ENCODE measurements at places on chromosomes 2 and 18.
A peak's percentile ranks its signal among the peaks of the same experiment; 100 is the strongest.

GRCh38 chr2:96870626-96871255 is 861 bp upstream of the SEMA4C start:
- DNase-seq, result no peak

DNA sequence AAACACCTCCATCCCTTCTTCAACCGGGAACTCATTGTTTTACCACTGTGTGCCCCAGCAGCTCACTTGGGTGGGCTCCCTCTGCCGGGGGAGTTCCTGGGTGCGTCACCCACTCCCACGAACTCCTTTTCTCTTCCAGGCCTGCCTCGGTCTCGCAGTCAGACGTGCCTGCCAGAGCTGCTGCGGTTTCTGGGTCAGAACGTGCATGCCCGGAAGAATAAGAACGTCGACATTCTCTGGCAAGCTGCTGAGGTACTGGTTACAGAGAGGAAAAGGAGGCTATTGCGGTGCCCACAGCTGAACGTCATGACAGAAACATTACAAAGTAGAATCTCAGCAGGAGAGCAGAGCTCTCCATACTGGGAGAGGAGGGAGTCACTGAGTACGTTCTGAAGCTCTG is 35.6 kb downstream of the COA5 start:
- no peak for DNase-seq

DNA sequence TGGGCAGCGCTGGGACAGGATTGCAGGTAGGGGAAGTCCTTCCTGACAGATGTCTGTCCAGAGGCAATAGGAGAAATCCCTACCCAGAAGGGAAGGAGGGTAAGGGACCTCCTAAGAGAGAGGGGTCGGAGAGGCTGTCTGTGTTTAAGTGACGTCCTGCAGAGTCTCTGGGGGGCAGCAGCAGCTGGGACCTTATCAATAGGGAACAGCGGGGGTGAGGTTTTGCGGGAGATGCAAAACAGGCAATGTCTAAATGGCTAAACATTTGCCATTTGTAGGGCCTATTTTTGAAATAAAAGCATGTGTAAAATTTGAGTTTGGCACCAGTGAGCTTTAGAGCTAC is 108.7 kb upstream of the HS6ST1 start:
- no peak for DNase-seq

DNA sequence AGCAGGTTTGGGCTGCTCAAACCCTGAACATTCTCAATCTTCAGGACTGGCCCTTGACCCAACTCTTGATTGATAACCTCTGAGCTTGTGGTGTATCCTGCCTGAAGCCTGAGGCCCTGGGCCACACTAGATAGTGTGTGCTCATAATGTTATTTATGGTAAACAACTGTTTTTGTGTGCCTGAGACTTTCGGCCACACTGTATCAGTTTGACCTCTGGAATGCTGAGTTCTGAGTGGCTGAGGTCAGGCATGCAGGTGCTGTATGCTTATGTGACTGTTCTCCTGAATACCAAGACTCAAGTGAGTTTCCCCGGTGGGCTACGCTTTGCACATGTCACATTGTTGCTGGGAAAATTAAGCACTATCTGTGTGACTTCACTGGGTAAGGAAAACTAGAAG is 82.2 kb upstream of the RMP24 start:
- DNase-seq, result no peak

GRCh38 chr2:176002688-176003210 is 682 bp upstream of the LNPK start:
- no peak for DNase-seq

- no peak for DNase-seq
Observed at GRCh38 chr18:77530732-77531131, 281.1 kb downstream of the GALR1 start.

DNA sequence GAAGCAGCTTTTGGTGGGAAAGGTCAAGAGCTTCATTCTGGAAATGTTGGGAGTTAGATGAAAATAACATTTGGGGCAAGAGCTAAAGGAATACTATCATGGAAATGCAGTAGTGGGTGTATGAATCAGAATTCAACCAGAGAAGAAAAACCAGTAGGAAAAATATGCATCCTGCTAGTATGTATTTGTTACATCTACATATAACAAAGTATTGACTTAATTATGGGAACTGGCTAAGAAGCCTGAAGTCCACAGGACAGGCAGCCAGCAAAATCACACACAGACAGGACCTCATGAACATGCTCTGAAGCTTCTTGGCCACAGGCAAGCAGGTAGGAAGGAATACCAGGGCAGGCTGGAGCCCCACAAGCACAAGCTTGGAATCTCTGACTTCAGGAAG is 185.8 kb downstream of the FBXO15 start:
- DNase-seq, result no peak

- DNase-seq, result no peak
Observed at GRCh38 chr18:48162956-48163737, 232.7 kb upstream of the SMAD2 start.

GRCh38 chr2:122960759-122961641 is 1064.1 kb upstream of the CNTNAP5 start:
- DNase-seq, result no peak

DNA sequence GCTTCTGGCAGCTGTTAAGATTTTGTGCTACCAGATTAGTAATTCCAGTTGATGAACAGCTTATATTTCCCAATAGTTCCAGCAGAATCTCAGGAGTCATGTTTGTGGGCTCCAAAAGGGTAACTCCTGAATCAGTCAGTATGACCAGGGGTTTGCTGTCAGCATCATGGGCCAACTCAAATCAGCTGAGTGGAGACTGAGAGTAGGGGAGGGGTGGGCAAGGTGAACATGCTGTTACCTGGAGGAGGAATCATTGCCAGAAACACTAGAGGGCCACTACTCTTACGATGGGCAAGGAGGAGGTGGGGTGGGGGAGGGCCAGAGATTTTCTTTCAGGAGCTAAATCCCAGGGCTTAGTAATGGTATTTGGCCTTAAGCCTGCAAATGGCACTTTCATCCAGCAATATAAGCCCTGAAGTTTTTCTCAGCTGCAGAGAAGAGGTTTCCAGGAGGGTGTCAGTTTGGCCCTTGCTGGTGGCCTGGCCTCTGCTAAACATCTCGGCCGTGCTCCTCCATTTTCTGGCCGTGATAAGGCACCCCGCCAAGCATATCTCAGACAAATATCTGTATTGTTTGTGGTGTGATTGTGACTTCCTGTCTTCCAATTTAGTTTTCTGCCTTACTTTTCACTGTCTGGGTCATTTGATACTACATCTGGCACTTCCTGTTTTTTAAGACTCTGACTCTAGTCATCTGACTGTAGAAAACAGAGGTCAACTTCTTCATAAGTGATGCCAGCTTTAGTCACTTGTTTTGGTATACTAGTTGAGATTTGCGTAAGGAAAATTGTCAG is 120.5 kb upstream of the CXCR4 start:
- DNase-seq, result no peak

GRCh38 chr18:72866901-72867745 is 664 bp downstream of the NETO1 start:
- DNase-seq, result no peak

- no peak for DNase-seq
Observed at GRCh38 chr2:222892321-222892720, 31.5 kb downstream of the ACSL3 start.

DNA sequence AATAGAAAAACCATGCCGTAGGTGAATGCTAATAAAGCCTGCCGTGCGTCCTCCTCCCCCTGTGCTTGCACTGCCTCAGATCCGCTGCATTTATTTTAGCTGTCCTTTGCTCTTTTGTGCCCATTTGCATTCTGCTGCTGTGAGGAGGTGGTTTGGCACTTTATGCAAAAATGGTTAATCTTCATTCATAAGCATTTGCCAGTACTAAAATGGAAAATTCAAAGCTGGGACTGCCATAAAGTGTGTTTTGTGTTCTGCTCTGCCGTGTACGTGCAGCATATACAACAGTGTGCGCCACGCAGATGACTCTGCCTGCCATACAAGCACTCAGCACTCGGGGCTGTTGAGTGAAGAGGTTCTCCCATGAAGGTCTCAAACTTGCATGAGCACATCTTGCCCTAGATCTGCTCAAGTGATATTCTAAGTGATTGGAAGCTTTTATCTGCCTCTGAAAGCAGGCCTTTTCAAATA is 73.6 kb downstream of the SPATS2L start:
- DNase-seq, result no peak

DNA sequence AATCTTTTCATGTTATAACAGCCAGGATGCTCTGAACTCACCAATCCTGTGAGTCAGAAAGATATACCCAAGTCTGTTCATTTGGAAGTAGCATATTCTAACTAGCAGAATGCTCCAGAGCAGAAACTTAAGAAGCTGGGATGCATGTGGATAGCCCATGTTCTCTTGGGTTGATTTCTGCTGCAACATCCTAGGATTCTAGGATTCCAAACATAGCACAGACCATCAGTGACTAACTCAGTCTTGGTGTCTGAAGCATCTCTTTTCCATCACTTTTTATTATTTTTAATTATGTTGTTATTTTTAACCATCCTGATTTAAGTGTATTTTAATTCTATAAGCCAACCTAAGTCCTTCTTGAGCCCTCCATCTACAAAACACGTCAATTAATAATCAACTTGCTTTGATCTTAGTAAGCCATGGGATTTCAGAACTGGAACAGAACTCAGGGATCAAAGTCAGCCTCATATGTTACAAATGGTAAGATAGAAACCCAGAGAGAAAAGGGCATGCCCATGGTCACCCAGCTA is 85.4 kb downstream of the OSR1 start:
- no peak for DNase-seq

DNA sequence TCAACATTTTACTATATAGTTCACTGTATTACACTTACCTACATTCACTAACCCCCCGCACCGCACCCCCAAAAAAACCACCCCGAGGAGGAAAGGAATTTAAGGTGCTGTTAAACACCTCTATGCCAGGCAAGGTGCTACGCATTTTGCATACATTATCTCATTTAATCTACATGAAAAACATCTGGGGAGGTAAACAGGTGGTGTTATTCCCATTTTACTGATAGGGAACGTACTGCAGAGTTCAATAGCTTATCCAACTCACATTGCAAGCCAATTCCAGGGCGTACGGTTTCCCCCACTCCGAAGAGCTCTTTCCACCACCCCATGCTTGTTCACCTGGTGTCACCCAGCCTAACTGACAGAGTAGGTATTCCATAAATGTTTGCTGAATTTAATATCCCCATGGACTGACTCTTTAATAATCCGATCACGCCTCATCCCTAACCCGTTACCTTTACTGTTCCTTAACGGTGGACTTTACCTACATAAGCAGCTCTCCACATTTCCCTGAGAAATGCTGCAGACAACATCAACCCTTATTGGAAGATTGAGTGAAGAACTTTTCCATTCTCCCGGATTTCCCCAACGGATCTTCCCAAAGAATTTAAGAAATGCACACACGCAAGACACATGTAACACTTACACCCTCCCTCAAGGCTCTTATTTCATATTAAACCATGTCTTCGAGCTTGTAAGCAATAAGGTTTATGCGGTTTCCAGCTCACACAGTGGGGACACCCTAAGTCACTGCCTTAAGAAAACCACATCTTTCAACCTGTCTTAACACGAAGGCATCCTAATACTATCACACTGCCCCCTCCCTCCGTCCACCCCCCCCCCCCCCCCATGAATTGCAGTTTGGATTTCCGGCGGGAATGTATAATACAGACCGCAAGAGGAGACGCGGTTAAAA is 1.2 kb downstream of the RAPH1 start:
- DNase-seq, result no peak

GRCh38 chr2:183068561-183068960 is 10.0 kb upstream of the DUSP19 start:
- no peak for DNase-seq

GRCh38 chr2:50575232-50575631 is 456.7 kb downstream of the NRXN1 start:
- DNase-seq, result no peak

- DNase-seq, result no peak
Observed at GRCh38 chr18:31154181-31154580, 8.5 kb downstream of the DSC1 start.

DNA sequence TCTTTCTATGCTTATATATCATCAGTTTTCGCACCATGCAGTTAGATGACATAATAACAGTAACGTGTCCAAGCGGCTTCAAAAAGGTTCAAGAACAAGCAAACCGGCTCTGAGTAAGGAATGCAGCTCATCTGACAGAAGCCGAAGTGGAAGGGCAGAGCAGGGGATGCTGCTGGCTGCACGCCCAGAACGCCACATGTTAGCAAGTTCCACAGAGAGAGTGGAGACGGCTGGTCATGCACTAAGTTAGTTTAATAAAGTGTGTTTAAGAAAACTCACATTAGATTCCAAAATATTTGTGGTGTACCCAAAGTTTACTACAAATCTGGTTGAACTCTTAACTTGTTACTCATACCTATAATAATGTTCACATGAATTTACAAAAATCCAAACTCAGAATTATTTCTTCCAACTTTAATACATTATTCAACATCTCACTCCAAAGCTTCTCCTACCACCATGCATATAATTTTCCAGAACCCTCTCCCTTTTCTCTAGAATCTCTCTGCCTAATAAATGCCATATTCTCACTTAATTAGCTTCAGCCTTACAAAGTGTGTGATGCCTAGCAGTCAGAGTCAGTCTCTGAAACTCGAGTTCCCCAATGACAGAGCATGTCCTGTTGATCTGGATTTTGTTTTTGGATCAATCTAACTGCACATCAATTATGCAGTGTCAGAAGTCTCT is 170.0 kb downstream of the DNAH7 start:
- no peak for DNase-seq

DNA sequence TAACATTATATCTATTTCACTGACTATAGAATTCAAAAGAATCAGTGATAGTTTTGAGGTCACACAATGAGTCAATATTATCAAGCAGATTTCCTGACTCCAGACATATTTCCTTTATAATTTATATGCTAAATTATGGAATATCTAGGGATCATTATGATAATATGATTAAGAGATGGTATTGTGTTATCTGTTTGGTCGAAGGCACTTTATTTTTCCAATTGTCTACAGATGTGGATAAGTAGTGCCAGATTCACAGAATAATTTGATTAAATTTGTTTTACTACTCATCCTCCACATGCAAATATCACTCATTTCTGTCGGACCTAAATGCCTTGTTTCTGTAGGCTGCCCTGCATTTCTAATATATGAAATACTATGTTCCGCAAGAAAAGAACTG is 4.4 kb downstream of the ZNF804A start:
- no peak for DNase-seq

- DNase-seq, result no peak
Observed at GRCh38 chr18:61815885-61816470, 76.8 kb downstream of the RNF152 start.

- DNase-seq, result peak; percentile 95
Observed at GRCh38 chr2:55050100-55050994, at the start of gene RTN4. TSS of gene RTN4 (minus strand) at chr2:55050451. CDS start at chr2:55050300, 151 bp downstream.

GRCh38 chr2:72235497-72236415 is 88.1 kb upstream of the CYP26B1 start:
- no peak for DNase-seq

Data from esophagus squamous epithelium (tissue), 5 donors.